Activated CD4-positive, alpha-beta memory T cell treated with anti-CD3 and anti-CD28 coated beads for 36 hours (primary cell): ENCODE measurements at places on chromosomes 4 and X. TPM values are rescaled to one million over a fixed set of nuclear protein-coding genes. Genes with fewer than 3 reads are reported as not detected.

Gene ARHGEF38
- not detected for total RNA-seq

Gene GPRASP3
- total RNA-seq, result 1.1 TPM

Gene NDP
- total RNA-seq, result not detected

Gene LDB2
- not detected for total RNA-seq

Gene ODAM
- total RNA-seq, result not detected

Gene APBB2
- 1.7 TPM for total RNA-seq

Gene DIPK2B
- not detected for total RNA-seq

Gene PARM1
- total RNA-seq, result not detected

Gene RBM46
- not detected for total RNA-seq

Gene NLRP2B
- total RNA-seq, result not detected

Gene ANKRD50
- total RNA-seq, result 0.43 TPM

DNA sequence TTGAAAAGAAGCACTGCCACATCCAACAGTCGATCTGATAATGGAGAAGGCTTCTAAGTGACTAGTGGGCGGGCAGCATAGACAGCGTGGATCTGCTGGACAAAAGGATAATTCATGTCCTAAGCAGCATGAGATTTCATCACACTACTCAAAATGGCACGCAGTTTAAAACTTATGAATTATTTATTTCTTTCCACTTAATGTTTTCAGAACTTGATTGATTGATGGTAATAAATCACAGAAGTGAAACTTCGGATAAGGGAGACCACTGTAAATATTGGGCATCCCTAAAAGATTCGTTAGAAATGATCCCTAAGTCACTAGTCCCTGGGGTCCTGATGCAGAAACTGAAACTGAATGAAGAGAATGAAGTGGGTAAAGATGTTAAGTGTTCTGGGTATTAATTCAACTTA, 93.0 kb upstream of the ANK2 start:
- no peak overlapping the region for H3K27ac ChIP-seq
- H3K36me3 ChIP-seq, result no peaks in the 10 kb centered on the region
- no peak for DNase-seq
- H3K4me3 ChIP-seq, result no peak overlapping the region
- peaks cover 9% of the 10 kb centered on the region for H3K27me3 ChIP-seq
- no peaks in the 10 kb centered on the region for H3K4me1 ChIP-seq

DNA sequence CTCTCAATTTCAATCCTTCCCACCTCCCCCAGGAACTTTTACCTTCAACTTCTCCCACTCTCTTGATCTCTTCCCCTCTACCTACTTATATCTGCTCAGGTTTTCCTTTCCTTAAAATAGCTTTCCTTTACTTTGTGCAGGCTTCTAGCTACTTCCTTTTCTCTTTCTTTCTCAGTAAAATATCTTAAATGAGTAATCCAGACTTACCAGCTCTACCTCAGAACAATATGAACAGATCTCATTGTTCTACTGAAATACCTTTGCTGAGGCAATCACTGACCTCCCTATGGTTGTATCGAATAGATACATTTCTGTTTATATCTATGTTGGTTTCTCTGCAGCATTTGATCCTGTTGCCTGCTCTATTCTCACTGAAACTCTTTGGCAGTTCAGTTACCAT, 86.7 kb upstream of the WDR44 start:
- H3K4me3 ChIP-seq, result no peak overlapping the region
- H3K4me1 ChIP-seq, result no peaks in the 10 kb centered on the region
- H3K36me3 ChIP-seq, result no peaks in the 10 kb centered on the region

DNA sequence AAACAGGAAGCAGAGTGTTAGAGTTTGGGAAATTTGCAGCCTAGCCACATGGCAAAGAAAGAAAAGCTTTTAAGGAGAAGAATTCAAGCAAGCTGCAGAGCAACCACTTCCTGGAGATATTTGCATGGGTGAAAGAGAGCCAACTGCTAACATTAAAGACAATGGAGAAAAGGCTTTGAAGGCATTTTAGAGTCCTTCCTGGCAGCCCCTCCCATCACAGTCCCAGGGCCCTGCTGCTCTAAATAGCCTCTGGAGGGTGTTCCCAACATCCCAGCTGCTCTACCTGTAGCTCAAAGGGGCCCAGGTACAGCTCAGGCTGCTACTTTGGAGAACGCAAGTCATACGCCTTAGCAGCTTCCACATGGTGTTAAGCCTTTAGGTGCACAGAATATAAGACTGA, 235.9 kb upstream of the FMR1 start:
- no peaks in the 10 kb centered on the region for H3K36me3 ChIP-seq
- H3K27me3 ChIP-seq, result no peaks in the 10 kb centered on the region
- DNase-seq, result no peak
- H3K27ac ChIP-seq, result no peak overlapping the region
- no peak overlapping the region for H3K4me3 ChIP-seq

DNA sequence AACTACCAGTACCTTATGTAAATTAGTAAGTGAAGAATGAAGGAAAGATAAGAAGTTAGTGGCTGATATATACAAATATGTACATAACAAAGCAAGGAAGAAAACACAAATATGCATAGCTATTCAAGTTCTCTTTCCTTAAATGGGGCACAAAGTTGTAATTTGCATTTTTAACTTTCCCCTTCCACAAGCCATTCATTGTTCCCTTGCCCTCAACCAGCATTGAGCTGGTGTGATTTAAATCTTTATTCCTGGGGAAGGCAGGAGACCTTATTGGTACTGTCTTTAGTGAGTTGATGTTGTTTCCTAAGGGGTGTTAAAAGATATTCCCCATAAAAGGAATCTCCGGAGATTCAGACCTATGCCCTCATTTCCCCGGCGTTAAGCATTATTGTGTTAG, 735.3 kb downstream of the PCDH18 start:
- DNase-seq, result no peak
- no peak overlapping the region for H3K27ac ChIP-seq
- no peaks in the 10 kb centered on the region for H3K4me1 ChIP-seq

DNA sequence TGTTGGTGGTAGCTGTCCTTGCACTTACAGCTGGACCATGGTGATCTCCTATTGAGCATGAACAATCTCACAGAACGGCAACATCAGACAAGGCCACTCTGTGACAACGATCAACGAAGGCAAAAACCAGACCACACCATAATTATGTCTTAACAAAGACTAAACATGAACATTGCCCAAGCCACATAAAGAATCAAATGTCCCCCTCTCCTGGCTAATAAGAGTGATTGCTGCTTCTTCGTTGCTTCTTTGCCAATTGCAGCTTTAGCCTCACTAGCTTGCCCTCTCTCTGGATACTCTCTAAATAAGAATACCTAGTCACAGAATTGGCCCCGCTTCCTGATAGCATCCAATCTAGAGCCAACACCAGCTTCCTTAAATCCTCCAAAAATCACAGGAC, 41.5 kb upstream of the PGRMC1 start:
- no peaks in the 10 kb centered on the region for H3K4me1 ChIP-seq
- H3K27ac ChIP-seq, result no peak overlapping the region
- H3K27me3 ChIP-seq, result no peaks in the 10 kb centered on the region
- no peak overlapping the region for H3K4me3 ChIP-seq
- DNase-seq, result no peak

GRCh38 chr4:74539044-74539790, 94.3 kb downstream of the AREG start:
- H3K4me3 ChIP-seq, result no peak overlapping the region
- no peaks in the 10 kb centered on the region for H3K36me3 ChIP-seq
- H3K27me3 ChIP-seq, result peaks cover 9% of the 10 kb centered on the region
- H3K4me1 ChIP-seq, result peaks cover 9% of the 10 kb centered on the region
- H3K27ac ChIP-seq, result no peak overlapping the region
- no peak for DNase-seq

DNA sequence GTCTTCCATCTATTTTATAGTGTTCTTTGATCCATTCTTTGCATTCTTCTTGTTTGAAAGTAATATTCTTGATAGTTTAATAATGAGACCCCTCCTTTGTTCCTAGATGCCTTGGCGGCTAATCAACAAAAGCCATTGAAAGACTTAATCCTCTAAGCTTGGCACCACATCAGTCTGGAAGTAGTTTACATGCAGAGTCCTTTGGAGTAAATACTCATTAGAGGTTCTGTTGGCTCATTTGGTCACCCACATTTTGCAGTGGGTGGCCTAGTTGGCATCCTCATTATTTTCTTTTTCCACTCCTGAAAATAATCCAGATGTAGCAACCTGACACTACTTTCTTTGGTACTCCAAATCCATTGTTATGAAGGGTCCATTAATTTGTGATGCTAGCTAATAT, 64.5 kb downstream of the DKK2 start:
- no peaks in the 10 kb centered on the region for H3K27me3 ChIP-seq
- H3K4me1 ChIP-seq, result no peaks in the 10 kb centered on the region
- H3K36me3 ChIP-seq, result no peaks in the 10 kb centered on the region
- no peak for DNase-seq
- no peak overlapping the region for H3K4me3 ChIP-seq

DNA sequence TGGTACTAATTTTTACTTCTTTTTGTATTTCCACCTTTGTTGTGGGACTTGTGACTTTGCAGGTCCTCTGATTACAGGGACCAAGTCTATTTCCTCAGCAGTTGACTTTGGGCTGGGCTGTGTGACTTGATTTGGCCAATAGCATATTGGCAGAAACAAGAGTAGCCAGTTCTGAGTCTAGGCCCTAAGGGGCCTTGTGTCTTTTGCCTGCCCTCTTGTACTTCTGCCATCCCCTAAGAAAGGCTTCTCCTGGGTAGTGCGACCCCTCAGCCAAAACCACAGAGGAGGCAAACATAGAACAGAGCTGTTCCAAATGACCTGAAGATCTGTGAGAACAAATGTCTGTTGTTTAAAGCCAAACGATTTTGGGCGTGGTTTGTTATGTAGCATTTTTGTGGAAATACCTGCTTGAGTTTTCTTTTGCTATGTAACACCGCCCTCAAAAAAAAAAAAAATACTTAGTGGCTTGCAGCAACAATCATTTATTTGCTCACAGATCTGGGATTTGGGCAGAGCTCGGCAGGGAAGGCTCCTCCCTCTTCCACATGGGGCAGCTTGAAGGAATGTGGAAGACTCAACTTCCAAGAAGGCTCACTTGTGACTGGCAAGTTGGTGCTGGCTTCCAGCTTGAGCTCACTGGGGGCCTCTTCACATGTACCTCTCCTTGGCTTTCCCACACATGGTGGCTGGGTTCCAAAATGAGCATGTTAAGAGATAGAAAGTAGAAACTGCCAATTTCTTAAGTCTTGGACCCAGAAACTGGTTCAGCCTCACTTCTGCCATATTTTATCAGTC, 423.0 kb upstream of the CNKSR2 start:
- no peaks in the 10 kb centered on the region for H3K27me3 ChIP-seq

GRCh38 chr4:141759796-141760425, 123.5 kb downstream of the IL15 start:
- H3K4me1 ChIP-seq, result no peaks in the 10 kb centered on the region
- H3K27ac ChIP-seq, result no peak overlapping the region
- H3K4me3 ChIP-seq, result no peak overlapping the region
- H3K27me3 ChIP-seq, result peaks cover 1% of the 10 kb centered on the region
- no peak for DNase-seq

DNA sequence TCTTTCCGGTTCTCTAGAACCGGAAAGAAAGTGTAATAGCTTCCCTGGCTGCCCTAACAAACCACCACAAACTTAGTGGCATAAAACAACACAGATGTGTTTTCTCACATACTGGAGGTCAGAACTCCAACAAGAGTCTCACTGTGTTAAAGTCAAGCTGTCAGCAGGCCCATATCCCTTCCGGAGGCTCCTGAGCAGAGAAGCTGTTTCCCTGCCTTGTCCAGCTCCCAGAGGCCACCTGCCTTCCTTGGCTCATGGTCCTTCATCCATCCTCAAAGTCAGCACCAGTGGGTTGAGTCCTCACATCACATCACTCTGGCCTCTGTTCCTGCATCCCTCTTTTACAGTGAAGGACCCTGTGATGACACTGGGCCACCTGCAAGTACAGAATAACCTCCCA, 49.8 kb upstream of the HMX1 start:
- no peak overlapping the region for H3K4me3 ChIP-seq
- H3K27ac ChIP-seq, result no peak overlapping the region
- no peak for DNase-seq
- no peaks in the 10 kb centered on the region for H3K4me1 ChIP-seq

- no peak overlapping the region for H3K27ac ChIP-seq
- peaks cover 21% of the 10 kb centered on the region for H3K4me1 ChIP-seq
- no peak for DNase-seq
- no peak overlapping the region for H3K4me3 ChIP-seq
These were observed 159.6 kb downstream of the STIM2 start for GRCh38 chr4:27020203-27020602.

- H3K27ac ChIP-seq, result no peak overlapping the region
- no peak overlapping the region for H3K4me3 ChIP-seq
- no peak for DNase-seq
These were observed 85.4 kb downstream of the CBR4 start for GRCh38 chr4:168924667-168925066.

DNA sequence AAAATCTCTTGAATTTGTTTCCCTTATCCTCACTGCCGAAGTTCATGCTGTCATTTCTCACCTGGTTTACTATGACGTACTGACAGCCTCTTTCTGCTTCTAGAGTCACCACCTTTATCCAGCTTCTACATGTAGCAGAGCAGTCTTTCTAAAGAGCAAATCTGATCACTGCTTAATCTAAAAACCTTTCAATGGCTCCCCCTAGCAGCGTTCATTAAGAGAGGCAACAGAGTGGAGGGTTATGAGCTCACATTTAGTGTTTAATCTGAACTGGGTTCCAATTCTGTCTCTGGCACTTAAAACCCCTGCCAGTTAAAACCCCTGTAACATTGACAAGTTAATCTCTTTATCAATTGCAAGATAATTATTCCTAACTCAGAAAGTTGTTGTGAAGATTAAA, 4.4 kb downstream of the RBPJ start:
- peaks cover 47% of the 10 kb centered on the region for H3K4me1 ChIP-seq
- peaks cover 28% of the 10 kb centered on the region for H3K36me3 ChIP-seq
- DNase-seq, result no peak
- H3K27me3 ChIP-seq, result no peaks in the 10 kb centered on the region
- peak overlapping the region; percentile 62 for H3K4me3 ChIP-seq
- H3K27ac ChIP-seq, result peak overlapping the region; percentile 78

DNA sequence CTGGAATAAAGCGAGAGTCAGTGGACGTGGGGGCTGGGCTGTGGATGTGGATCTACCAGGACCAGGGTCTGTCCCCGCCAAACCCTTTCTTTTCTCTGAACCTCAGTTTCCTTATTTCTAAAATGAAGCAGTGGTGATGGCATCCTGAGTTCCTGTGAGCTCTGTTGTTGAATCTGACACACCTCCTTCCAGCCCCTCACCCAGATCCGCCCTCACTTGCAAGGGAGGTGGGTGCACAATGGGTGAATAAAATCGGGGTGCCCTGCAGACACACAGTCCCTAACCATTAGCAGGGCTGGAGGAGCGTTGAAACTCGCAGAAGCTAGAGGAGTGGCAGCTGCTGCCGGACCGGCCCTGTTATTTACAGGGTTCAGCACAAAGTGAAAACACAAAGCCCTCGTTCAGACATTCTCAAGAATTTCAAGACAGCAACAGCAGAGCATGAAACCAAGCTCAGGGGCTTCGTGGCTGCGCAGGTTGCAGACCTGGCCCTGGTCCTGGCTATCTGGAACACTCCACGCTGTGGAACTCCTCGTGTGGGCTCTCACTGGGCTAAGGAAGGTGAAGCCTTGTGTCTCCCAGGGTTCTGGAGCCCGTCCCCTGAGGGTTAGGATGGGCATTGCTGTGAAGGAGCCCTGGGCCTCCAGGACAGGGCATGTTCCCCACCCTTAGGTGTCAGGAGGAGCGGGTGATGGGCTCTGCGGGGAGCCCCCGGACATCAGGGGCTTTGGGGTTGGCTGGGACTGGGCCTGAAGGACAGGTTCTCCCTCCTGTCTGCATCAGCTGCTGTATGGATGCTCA, 42.9 kb downstream of the PSAPL1 start:
- peaks cover 5% of the 10 kb centered on the region for H3K27me3 ChIP-seq
- DNase-seq, result no peak
- H3K4me1 ChIP-seq, result no peaks in the 10 kb centered on the region
- H3K36me3 ChIP-seq, result no peaks in the 10 kb centered on the region
- H3K4me3 ChIP-seq, result no peak overlapping the region
- H3K27ac ChIP-seq, result no peak overlapping the region

GRCh38 chr4:7309636-7310390, 117.5 kb downstream of the SORCS2 start:
- no peak overlapping the region for H3K27ac ChIP-seq
- peaks cover 13% of the 10 kb centered on the region for H3K27me3 ChIP-seq
- no peaks in the 10 kb centered on the region for H3K36me3 ChIP-seq
- DNase-seq, result no peak
